Stimulated activated CD4-positive, alpha-beta T cell treated with anti-CD3 and anti-CD28 coated beads, Interleukin-4, amount 100 ng/mL, for 4 hours (primary cell): ENCODE measurements at places on chromosomes 6 and 20.

GRCh38 chr20:23257848-23258746 is 92.5 kb upstream of the NXT1 start:
- DNase-seq = no peak

- no peak for DNase-seq
These were observed 2.4 kb downstream of the EDEM2 start for GRCh38 chr20:35144694-35145093.

- no peak for DNase-seq
These were observed 139.3 kb upstream of the SNX9 start for GRCh38 chr6:157683707-157684106.

GRCh38 chr6:138007014-138007472 is 100.2 kb downstream of the PERP start:
- DNase-seq = no peak

- peak; percentile 87 for DNase-seq
These were observed at the start of gene RAD21L1 for GRCh38 chr20:1225783-1226654. Gene RAD21L1, plus strand, starts transcription at chr20:1226044. Its CDS starts 2,410 bp downstream, at chr20:1228454.

DNA sequence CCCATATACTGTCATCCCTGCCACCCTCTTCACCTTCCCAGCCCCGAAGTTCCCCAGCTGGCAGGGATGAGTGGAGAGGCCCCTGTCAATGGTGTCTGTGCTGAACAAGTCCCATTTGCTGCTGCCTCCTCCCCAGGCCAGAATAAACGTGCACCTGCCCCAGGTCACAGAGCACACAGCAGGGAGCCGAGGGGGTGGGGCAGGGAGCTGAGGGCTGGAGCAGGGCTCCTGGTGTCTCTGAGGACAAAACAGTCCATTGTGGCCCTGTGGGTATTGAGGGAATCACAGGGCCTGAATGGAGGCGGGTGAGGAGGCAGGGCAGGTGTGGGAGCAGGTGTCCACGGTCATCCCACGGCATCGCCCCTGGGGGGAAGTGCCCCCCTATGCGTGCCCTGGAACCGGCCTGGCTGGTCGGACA is 55.8 kb downstream of the SNAI1 start:
- DNase-seq = no peak
